IMR-90 (cell line): ENCODE measurements at places on chromosomes 4 and X. TPM values are rescaled to one million over a fixed set of nuclear protein-coding genes. Genes with fewer than 3 reads are reported as not detected.

CD40LG gene
- not detected in 2 replicates for total RNA-seq

KLHL34 gene
- not detected in 2 replicates for total RNA-seq

F8 gene
- 1.1 and 1.4 TPM in 2 replicates for total RNA-seq

PAGE2 gene
- not detected in 2 replicates for total RNA-seq

KLHL15 gene
- 7.5 and 11.1 TPM in 2 replicates for total RNA-seq

SASH3 gene
- not detected in 2 replicates for total RNA-seq

ESX1 gene
- total RNA-seq, result not detected in 2 replicates

DNA sequence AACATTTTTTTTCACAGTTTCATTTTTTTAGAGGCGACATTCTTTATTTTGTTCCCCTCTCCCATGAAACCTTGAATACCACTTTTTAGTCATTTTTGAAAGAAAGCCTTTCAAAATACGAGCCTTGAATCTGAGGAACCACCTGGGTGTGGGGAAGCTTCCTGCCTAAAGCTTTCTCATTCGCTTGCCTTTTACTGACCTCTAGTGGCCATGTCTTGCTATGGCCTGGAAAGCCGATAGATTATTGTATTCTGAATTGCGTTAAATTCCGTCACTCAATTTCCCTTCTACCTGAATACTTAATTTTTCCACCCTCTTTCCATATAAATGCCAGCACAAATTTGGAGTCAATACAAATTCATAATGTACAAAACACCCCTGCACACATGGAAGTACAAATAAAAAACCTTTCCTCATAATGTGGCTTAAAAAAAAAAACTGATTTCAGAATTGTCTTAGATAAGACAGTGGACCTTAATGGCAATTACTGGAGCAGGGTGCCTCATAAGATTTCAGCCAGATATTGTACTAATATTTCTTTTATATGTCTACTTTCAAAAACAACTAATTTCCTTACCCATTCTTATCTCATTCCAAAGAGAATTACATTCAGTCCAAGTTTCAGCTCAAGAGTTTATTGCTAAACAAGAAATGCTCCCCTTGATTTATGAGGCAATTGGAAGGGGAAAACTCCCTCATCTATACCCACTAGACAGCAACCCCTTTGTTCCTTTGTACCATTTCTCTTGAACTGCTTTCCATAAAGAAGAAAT lies 217.9 kb downstream of the CENPC start:
- peak; percentile 42 for DNase-seq

GRCh38 chr4:70356185-70356584 lies 4.4 kb upstream of the SMR3A start:
- no peak for DNase-seq

DNA sequence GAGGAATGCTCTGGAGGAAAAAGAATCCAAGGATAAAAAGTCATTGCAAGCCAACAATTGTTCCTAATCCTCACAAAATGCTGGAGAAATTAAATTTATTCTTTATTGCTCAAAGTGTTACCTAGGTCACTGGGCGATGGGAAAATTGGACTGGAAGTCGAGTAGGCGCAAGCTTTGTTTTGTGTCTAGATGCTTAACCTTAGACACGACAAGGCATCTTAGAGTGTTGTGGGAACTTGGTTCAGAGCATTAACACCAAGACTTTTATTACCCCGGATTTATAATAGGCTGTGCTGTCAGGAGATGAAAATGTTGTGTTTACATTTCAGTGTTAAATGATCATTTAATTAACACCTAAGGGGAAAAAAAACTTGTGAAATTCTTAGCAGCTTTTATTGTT lies 25.1 kb downstream of the SLIT2 start:
- DNase-seq, result no peak

- DNase-seq, result no peak
Observed at GRCh38 chrX:3462166-3462508, 115.7 kb upstream of the MXRA5 start.

- no peak for DNase-seq
Observed at GRCh38 chr4:40577588-40578253, 51.9 kb downstream of the RBM47 start.

GRCh38 chr4:29861307-29861706 lies 858.9 kb upstream of the PCDH7 start:
- no peak for DNase-seq

DNA sequence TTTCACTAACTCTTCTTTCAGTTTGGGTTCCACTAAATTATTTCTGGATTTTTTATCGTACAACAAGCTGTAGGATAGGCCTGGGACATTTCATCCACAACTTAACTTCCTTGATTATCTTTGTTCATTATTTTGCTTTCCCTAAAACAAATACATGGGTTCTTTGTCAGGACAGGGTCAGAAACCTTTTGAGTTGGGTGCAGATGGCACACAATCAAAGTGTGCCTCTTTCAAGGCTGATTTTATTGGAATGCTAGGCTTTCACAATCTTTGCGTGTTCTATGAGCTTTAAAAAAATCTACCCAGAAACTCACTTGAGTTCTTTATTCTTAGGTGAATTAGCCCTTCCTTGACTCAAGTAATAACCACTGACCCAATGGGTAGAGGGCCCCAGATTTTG lies 348.4 kb downstream of the FAM47B start:
- no peak for DNase-seq

- no peak for DNase-seq
Observed at GRCh38 chrX:19630228-19630627, 114.9 kb upstream of the MAP3K15 start.

GRCh38 chr4:121118344-121118743 lies 45.8 kb downstream of the TNIP3 start:
- DNase-seq, result no peak

- no peak for DNase-seq
Observed at GRCh38 chrX:9195199-9195880, 161.4 kb upstream of the FAM9B start.

GRCh38 chr4:40053161-40053560 lies 3.5 kb upstream of the N4BP2 start:
- no peak for DNase-seq

GRCh38 chr4:166274136-166274761 lies 401.2 kb downstream of the TLL1 start:
- no peak for DNase-seq

DNA sequence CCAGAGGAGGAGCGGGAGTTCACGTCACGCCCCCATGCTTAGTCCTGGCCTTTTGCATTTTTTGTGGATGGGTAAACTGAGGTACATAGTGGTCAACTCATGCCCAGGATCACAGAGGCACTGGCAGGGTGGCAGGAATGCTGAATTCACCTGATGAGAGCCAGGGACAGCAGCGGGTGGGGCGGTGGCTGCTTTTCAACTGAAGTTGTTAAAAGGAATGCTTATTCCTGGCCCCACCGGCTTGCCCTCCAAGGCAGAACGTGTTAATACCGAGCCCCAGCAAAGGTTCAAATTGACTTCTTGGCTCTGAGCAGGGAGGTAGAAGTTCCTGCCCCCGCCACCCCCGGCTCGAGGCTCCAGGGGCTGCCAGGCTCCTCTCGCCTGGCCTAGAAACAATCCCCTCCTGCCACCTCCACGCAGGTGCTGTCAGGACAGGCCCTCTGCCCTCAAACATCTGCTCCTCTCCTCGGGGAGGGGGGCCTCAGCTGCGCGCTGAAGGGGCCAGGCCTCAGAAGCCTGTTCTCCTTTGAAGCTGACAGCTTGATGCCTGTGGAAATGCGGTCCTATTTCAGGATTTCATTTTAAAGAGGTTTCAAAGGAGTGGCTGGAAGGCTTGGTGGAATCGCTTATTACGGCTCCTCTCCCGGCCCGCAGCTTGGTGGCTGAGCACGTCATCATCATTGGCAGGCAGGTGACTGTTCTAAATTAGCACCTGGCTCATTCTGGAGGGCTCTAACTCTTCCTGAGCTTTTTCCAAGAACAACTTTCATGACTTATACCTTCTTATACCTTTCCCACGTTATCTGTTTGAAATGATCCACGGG lies 93.0 kb downstream of the PHKA2 start:
- DNase-seq, result no peak

DNA sequence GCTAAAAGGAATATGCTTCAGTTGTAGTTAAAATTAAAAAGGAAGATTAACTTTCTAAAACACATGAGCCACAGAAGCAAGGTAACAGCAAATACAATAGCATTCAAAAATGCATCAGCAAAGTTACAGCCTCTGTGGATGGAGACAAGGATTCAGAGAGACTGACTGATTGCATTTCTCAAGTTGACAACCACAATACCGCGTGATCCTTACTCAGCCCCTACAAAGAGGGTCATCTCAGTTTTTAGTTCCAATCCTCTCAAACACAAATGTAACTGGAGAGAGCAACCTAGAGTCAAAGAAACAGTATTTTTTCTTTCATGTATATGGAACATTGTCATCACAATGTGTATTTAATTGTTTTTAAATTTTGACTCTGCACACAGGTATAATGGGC lies 14.2 kb upstream of the C1QTNF7 start:
- DNase-seq, result no peak

DNA sequence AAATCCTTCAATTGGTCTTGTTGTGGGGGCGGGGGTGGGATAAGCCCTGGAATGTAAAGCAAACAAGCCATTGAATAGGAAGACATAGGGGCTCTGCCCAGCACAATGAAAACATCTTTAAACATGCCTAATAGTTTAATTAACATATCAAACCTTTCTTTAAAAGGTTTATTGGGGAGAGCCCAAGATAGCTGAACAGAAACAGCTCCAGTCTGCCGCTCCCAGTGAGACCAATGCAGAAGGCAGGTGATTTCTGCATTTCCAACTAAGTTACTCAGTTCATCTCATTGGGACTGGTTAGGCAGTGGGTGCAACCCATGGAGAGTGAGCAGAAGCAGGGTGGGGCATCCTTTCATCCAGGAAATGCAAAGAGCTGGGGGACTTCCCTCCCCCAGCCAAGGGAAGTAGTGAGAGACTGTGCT lies 327.2 kb upstream of the CNKSR2 start:
- DNase-seq, result no peak

DNA sequence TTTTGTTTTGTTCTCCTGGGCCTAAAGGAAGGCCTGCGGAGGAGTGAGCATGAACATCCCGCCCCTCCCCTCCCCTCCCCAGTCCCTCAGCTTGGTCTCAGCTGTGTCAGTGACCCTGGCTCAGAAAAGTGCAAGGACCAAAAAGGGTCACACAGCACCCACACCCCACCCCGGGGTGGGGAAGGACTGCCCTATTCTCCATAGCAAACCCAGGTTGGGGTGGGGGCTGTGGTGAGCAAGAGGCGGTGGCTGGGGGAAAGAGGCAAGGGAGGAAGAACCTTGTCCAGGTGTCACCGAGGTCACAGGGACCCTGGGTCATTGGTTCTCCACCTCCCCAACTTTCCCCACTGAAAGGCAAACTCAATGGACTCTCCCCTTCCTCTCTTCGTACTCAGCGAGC lies 7.6 kb upstream of the MSX1 start:
- DNase-seq, result no peak

GRCh38 chr4:82842593-82842992 lies 44.0 kb upstream of the SCD5 start:
- DNase-seq, result peak; percentile 28

GRCh38 chr4:54525602-54526001 lies 132.2 kb upstream of the KIT start:
- peak; percentile 91 for DNase-seq

GRCh38 chr4:75038376-75038775 lies 105.5 kb downstream of the PARM1 start:
- DNase-seq, result no peak

- peak; percentile 13 for DNase-seq
Observed at GRCh38 chr4:157217708-157218107, 2.8 kb upstream of the GRIA2 start.

DNA sequence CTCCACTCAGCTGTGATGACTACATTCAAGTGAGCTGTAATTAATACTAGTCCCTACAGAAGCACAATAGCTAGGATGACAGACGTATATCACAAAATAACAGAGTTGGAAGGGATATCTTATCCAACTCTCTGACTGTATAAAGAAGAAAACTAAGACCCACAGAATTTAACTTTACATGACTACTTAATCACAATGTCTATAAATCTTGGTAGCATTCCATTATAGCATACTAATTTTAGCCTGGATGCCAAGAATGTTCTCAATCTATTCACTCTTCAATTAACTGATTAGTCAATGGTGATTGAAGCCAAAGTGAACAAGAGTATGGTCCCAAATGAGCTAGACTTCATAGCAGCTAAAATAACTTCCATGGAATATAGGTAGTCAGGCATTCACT lies 31.2 kb downstream of the RPS6KA6 start:
- no peak for DNase-seq

DNA sequence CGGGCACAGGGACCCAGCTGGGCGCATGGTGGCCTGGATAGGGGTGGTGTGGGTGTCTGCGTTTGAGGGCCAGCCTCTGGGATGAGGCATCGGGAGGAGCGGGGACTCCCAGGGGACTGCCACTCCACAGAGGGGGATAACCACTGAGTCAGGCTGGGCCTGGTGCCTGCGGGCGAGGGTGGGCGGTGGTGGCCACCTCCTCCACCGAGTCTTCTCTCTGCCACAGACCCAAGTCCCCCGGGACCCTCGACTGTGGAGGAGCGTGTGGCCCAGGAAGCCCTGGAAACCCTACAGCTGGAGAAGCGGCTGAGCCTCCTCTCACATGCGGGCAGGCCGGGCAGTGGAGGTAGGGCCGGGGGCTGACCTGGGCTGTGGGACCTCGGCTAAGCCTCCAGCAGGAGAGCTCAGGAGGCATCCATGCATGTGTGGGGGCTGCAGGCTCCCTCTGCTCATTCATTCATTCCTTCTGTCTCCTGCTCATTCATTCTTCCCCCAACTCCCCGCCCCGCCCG lies 26.4 kb downstream of the DOK7 start:
- DNase-seq, result no peak

DNA sequence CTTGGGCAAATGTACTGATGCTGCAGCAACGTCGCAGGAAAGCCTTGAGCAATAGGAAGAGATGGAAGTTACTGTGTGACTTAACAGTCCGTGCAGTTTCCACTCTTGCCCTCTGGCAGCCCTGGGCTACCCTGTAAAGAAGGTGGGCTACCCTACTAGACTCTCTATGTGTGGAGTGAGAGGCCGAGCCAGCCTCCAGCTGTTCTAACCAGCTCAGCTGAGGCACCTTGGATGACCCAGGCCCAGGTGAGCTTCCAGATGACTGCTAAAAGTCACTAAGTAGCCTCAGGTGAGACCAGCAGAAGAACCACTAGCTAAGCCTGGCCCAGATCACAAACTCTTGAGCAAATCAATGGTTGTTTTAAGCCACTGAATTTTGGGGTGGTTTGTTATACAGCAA lies 34.9 kb upstream of the PPP2R2C start:
- no peak for DNase-seq

DNA sequence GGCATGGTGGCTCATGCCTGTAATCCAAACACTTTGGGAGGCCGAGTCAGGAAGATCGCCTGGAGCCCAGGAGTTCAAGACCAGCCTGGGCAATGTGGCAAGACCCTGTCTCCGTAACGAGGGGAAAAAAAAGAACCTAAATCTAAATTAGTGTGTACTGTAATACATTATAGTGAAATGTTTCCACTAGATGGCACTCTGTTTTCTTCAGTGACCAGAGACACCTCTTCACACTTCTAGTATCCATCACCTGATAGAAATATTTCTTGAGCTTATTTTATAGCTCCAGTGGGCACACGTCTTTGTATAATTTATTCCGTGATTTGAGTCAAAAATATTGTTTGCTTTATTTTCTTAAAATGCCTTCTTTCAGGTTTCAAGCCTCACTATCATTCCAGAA lies 600.9 kb upstream of the DIPK2B start:
- peak; percentile 34 for DNase-seq

GRCh38 chrX:77436271-77436670 lies 10.9 kb upstream of the FGF16 start:
- DNase-seq, result no peak
